Camera-type eye (tissue), 1 donor: ENCODE measurements at places on chromosomes 6 and 20. TPM values are rescaled to one million over a fixed set of nuclear protein-coding genes. Genes with fewer than 3 reads are reported as not detected.

The ME1 gene
- 17.9 TPM for total RNA-seq

The HS3ST5 gene
- total RNA-seq, result 2.7 TPM

The BEND3 gene
- 6.9 TPM for total RNA-seq

The ECT2L gene
- total RNA-seq, result not detected

The MTFR2 gene
- total RNA-seq, result 1.1 TPM

The RCAN2 gene
- 37.3 TPM for total RNA-seq

The PAK5 gene
- total RNA-seq, result 12.2 TPM

The KLC4 gene
- total RNA-seq, result 63.3 TPM

The PGC gene
- total RNA-seq, result not detected

The BMP6 gene
- 13.1 TPM for total RNA-seq

The TPX2 gene
- 20.2 TPM for total RNA-seq

The HTR1E gene
- 0.33 TPM for total RNA-seq

The ZNF165 gene
- 0.82 TPM for total RNA-seq

The SLC35F1 gene
- 51.7 TPM for total RNA-seq

The HMGN3 gene
- 112 TPM for total RNA-seq

The MAD2L1BP gene
- total RNA-seq, result 37.4 TPM

The PCSK2 gene
- total RNA-seq, result 15.6 TPM

The NANP gene
- total RNA-seq, result 12.3 TPM

The RAD21L1 gene
- 0.38 TPM for total RNA-seq

The PLN gene
- 21.1 TPM for total RNA-seq

The CRIP3 gene
- not detected for total RNA-seq

The HCK gene
- total RNA-seq, result 4.9 TPM

The HSPA1L gene
- 4.8 TPM for total RNA-seq

The ASIP gene
- 1.9 TPM for total RNA-seq

The TNFRSF6B gene
- 5.4 TPM for total RNA-seq

The SUPT3H gene
- total RNA-seq, result 30.2 TPM

The PDYN gene
- total RNA-seq, result not detected

The LHFPL5 gene
- total RNA-seq, result 0.27 TPM

The TAGAP gene
- 1.4 TPM for total RNA-seq

The POU3F2 gene
- total RNA-seq, result 5.4 TPM

The WFDC12 gene
- total RNA-seq, result not detected

The TRIM26 gene
- 39.6 TPM for total RNA-seq

The SEMG1 gene
- not detected for total RNA-seq

The GTF2H4 gene
- 20.6 TPM for total RNA-seq

The CD109 gene
- total RNA-seq, result 17.0 TPM

The SLC22A23 gene
- total RNA-seq, result 27.3 TPM

The GSTA5 gene
- total RNA-seq, result not detected

The ZC2HC1B gene
- not detected for total RNA-seq

The CDH4 gene
- 12.0 TPM for total RNA-seq

The ENPP5 gene
- 8.9 TPM for total RNA-seq

The TGM3 gene
- 0.66 TPM for total RNA-seq

The MPIG6B gene
- total RNA-seq, result 0.55 TPM

The SYCP2L gene
- 3.2 TPM for total RNA-seq

The PAX1 gene
- total RNA-seq, result 0.33 TPM

The ZSCAN23 gene
- 26.7 TPM for total RNA-seq

The IL17F gene
- total RNA-seq, result not detected

The TP53TG5 gene
- total RNA-seq, result not detected

The BPIFB4 gene
- 0.22 TPM for total RNA-seq

The FOXF2 gene
- total RNA-seq, result 18.0 TPM

The SLC12A5 gene
- 31.2 TPM for total RNA-seq

The SLC32A1 gene
- total RNA-seq, result 8.2 TPM
